ENCODE measurements at places on chromosomes 3 and 15. TPM values are rescaled to one million over a fixed set of nuclear protein-coding genes. Genes with fewer than 3 reads are reported as not detected.

EID1 gene
- 524 TPM for total RNA-seq

- H3K27ac ChIP-seq, result no peak overlapping the region
- H3K4me3 ChIP-seq, result no peak overlapping the region
Observed at GRCh38 chr15:72865486-72865885, 81.9 kb upstream of the ADPGK start.

DNA sequence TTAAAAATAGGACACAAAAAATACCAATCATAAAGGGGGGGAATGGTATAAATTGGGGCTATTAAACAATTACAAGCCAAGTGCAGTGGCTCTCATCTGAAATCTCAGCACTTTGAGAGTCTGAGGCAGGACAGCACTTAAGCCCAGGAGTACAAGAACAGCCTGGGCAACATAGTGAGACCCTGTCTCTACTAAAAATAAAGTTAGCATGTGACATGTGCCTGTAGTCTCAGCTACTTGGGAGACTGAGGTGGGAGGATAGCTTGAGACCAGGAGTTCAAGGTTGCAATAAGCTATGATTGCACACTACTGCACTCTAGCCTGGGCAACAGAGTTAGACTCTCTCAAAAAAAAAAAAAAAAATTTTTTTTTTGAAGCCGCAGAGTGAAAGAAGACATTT, 23.8 kb upstream of the GABPB1 start:
- no peak overlapping the region for H3K27ac ChIP-seq
- no peak for DNase-seq
- no peak overlapping the region for H3K4me3 ChIP-seq
- H3K4me1 ChIP-seq, result no peaks in the 10 kb centered on the region
- H3K27me3 ChIP-seq, result no peaks in the 10 kb centered on the region

DNA sequence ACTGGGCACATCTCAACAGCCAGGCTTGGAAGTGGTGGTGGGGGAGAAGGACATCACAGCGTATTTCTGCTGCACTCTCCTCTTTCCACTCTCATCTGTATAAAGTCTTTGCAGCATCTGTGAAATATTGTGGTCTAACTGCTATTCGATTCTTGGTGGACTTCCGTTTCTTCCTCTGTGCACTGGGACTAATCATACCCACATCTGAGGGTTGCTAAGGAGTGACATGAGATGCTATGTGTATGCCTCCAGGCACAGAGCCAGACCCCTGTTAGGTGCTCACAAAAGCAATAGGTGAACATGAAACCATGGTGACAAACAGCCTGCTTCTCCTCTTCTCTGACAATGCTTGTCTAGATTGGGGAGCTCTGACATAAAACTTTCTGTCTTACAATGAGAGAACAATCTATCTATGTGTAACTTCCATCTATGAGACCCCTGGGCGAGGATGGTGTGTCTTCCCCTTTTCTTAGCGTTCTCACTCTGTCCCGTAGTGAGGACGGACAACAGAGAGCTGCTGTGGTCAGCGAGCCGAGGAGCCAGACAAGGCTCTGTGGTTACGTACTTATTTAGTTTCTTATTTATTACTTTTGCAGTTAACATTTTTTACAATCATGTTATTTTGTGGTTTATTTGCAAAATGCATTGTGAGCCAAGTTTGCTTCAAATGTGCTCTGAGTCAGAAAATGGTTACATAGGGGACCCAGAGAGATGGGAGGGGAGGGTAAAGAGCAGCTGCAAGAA, 196.7 kb upstream of the TPRG1 start:
- H3K4me3 ChIP-seq, result no peak overlapping the region
- no peaks in the 10 kb centered on the region for H3K4me1 ChIP-seq
- no peak for DNase-seq
- no peaks in the 10 kb centered on the region for H3K36me3 ChIP-seq
- H3K27ac ChIP-seq, result no peak overlapping the region
- no peaks in the 10 kb centered on the region for H3K27me3 ChIP-seq

- H3K4me3 ChIP-seq, result peak overlapping the region; percentile 50
- no peak for DNase-seq
- no peaks in the 10 kb centered on the region for H3K27me3 ChIP-seq
Observed at GRCh38 chr15:25862472-25863110, 536 bp downstream of the ATP10A start.

DNA sequence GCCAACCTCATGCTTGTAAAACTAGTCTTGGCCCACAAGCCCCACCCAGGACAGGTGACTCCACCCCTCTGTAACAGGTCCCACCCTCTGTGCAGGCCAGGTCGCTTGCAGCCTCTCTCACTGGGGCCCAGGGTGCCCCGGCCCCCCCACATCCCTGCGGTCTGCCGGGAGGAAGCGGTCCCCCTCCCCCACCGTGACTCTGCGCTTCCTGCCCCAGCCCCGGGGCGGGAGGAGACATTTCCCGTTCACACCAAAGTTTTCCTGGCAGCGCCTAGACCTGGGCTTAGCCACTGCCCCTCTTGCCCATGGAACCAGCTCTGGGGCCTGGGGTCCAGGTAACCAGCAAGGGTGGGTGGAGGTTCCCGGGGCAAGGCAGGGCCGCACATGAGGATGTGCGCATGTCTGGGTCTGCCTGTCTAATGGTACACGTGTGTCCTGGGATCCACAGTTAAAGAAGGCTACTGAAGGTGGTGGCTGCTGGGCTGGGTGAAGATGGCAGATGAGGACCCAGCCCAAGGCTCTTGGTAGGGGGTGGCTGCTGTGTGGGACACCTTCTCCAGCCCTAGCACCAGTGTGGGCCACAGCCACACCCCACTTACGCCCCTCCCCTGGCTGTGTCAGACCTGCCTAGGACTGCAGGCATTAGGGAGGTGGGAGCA, 8.4 kb downstream of the NBEAL2 start:
- H3K4me3 ChIP-seq, result no peak overlapping the region
- no peaks in the 10 kb centered on the region for H3K36me3 ChIP-seq
- peaks cover 23% of the 10 kb centered on the region for H3K4me1 ChIP-seq
- H3K27me3 ChIP-seq, result no peaks in the 10 kb centered on the region
- no peak for DNase-seq

DNA sequence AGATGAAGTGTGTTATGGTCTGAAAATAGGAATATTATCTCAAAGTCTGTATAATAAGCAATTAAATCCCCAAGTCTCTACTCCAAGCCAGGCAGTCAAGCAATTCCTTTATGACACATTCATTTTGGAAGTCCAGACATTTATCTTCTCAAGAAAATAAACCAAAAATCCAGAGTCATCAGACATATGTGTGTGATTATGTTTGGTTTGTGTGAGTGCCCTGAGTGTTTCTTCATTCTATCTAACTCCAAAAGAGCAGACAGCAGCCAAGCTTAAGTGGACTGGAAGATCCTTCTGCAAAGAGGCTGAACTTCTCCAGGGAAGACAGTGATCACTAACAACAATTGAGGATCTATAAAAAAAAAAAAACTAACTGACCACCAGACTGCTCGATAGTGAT, 239.8 kb downstream of the STAG1 start:
- no peak overlapping the region for H3K27ac ChIP-seq
- no peaks in the 10 kb centered on the region for H3K4me1 ChIP-seq
- no peaks in the 10 kb centered on the region for H3K36me3 ChIP-seq
- H3K4me3 ChIP-seq, result no peak overlapping the region

DNA sequence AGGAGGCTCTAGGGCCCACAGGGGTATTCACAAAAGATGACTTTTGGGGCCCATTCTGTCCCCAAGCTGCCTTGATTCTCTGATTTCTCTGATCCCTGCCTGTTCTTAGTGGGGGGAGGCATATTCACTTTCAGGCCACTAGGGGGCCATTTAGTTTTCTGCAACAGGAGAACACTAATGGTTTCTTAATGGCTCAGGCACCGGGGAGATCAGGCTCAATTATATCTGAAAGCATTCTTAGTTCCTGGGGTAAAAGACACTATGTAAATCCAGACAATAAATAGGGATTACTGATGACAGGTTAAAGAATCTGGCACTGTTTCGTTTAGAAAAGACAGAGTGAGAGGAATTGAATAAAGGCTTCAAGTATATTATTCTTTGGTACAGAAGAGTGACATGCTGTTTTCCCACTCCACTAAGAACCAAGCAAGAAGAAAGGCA, 2.5 kb upstream of the INAFM2 start:
- H3K27me3 ChIP-seq, result no peaks in the 10 kb centered on the region
- DNase-seq, result no peak
- H3K36me3 ChIP-seq, result no peaks in the 10 kb centered on the region
- no peak overlapping the region for H3K4me3 ChIP-seq

DNA sequence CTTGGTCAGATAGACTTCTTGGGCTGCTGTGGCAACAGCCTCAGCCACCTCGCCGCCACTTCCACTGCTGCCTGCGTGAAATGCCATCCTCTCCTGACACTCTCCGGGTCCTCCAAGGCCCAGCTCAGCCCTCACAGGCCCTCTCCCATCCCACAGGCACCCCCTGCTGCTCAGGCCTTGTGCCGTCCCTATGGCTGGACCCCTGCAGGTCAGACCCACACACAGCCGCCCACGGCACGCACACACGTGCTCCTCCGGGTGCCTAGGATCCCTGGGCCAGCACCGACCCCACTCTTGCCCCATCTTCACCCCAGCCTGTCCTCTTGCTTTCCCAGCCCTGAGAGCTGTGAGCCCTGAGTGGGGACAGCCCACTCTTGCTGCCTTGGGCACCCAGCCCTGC, 19.7 kb downstream of the CFAP100 start:
- H3K4me1 ChIP-seq, result no peaks in the 10 kb centered on the region
- no peaks in the 10 kb centered on the region for H3K27me3 ChIP-seq
- no peaks in the 10 kb centered on the region for H3K36me3 ChIP-seq
- H3K4me3 ChIP-seq, result no peak overlapping the region

GRCh38 chr15:58715266-58715917, 34.1 kb downstream of the ADAM10 start:
- peaks cover 2% of the 10 kb centered on the region for H3K4me1 ChIP-seq
- H3K36me3 ChIP-seq, result peaks cover 9% of the 10 kb centered on the region
- no peak for DNase-seq
- no peak overlapping the region for H3K4me3 ChIP-seq
- no peaks in the 10 kb centered on the region for H3K27me3 ChIP-seq
- no peak overlapping the region for H3K27ac ChIP-seq

DNA sequence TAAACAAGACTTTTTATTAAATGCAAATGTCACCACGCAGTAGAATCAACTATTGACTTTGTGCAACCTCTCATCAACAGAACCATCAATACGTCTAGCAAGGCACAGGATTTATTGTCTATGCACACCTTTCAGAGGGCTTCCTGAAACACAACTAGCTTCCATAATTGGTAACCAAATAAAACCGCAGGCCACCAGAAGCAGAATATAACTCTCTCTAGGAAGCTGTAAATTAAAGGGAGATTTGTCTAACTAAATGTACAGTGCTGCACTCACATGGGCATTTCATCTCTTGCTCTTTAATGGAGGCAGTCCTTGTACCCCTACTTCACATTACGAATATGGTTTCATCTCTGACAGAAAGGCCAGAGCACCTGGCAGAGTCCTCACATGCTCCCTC, 93.0 kb downstream of the FHIT start:
- no peak for DNase-seq
- no peaks in the 10 kb centered on the region for H3K36me3 ChIP-seq
- no peak overlapping the region for H3K27ac ChIP-seq
- H3K4me1 ChIP-seq, result peaks cover 14% of the 10 kb centered on the region
- no peak overlapping the region for H3K4me3 ChIP-seq

MUC4 gene
- not detected for total RNA-seq

SOX14 gene
- total RNA-seq, result not detected

- H3K27ac ChIP-seq, result no peak overlapping the region
- H3K36me3 ChIP-seq, result no peaks in the 10 kb centered on the region
- H3K4me1 ChIP-seq, result no peaks in the 10 kb centered on the region
- no peak overlapping the region for H3K4me3 ChIP-seq
- H3K27me3 ChIP-seq, result no peaks in the 10 kb centered on the region
Observed at GRCh38 chr3:178532476-178532875, 3.8 kb upstream of the KCNMB2 start.

DNA sequence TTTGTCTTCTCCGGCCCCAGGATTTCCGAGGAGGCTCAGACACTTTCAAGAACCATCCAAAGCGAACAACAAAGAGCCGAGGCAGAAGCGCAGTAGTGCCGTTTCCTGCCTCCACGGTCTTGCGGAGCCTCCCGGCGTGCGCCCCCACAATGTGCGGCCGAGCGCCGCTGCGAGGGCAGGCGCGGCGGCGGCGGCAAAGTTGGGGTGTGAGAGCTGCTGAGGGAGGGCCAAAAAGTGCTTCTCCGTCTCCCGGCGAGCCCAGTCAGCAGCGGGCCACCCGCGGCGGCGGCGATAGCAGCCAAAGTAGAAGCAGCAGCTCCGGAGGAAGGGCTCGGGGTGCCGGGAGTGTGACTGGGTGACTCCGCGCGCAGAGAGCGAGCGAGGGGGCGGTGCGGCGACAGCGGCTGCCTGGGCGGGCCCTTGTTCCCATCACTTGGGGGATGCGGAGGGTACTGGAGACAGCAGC, 749.1 kb downstream of the ROBO1 start:
- H3K4me1 ChIP-seq, result peaks cover 3% of the 10 kb centered on the region
- no peaks in the 10 kb centered on the region for H3K27me3 ChIP-seq
- peak overlapping the region; percentile 86 for H3K27ac ChIP-seq
- DNase-seq, result peak; percentile 65

- no peaks in the 10 kb centered on the region for H3K27me3 ChIP-seq
- H3K4me3 ChIP-seq, result no peak overlapping the region
- peaks cover 25% of the 10 kb centered on the region for H3K4me1 ChIP-seq
- no peak overlapping the region for H3K27ac ChIP-seq
- DNase-seq, result no peak
Observed at GRCh38 chr3:71076361-71077002, 507.0 kb downstream of the FOXP1 start.

DNA sequence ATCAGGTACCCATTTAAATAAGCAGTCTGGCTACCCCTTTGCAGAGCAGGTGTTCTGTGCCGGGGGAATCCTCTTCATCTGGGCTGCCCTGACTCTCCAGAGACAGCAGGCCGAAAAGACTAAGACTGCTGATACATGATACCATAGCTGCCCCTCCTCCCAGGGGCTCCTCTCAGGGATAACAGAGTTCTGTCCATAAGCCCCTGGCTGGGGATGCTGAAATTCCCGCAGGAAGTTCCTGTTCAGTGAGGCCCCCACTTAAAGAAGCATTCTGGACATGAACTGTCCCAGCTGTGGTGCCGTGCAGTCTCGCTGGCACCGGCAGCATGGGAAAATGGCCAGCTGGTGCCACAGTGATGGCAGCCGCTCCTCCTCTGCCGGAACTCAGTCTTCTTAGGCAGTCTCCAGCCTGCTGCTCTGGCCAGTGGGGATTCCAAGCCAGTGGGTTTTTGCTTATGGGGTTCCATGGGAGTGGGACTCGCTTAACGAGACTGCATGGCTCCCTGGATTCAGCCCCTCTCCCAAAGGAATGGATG, 1026.2 kb downstream of the NAALADL2 start:
- DNase-seq, result no peak
- H3K4me1 ChIP-seq, result no peaks in the 10 kb centered on the region
- H3K36me3 ChIP-seq, result no peaks in the 10 kb centered on the region
- H3K27me3 ChIP-seq, result no peaks in the 10 kb centered on the region

NUP210 gene
- total RNA-seq, result 4.4 TPM

GPR149 gene
- not detected for total RNA-seq

GRCh38 chr15:100919481-100920405, 586 bp downstream of the LRRK1 start:
- H3K36me3 ChIP-seq, result no peaks in the 10 kb centered on the region
- H3K27ac ChIP-seq, result no peak overlapping the region
- DNase-seq, result no peak

All from right atrium auricular region (tissue), 2 donors.